ENCODE measurements at places on chromosomes 11 and 22.

DNA sequence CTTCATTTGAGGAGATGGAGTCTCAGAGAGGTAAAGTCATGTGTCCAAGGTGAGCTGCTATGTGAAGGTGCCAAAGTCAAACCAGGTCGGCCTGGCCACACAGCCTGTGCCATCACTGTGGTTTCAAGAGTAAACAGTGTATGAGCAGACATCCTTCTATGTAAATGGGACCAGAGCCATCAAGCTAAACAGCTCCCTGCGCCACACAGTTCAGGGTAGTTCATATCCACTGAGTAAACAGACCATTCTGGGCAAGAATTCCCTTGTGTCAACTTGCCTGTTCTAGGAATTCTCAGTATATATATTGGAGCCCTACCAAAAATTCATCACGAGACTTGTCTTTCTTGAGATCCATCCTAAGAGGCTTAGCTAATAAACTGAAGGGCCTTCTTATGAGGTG is 77.5 kb downstream of the AMOTL1 start:
- DNase-seq: no peak

GRCh38 chr11:15616130-15617105 is 501.7 kb downstream of the INSC start:
- no peak for DNase-seq

GRCh38 chr11:104060820-104061219 is 24.4 kb downstream of the DDI1 start:
- DNase-seq: no peak

- DNase-seq: no peak
Measured at GRCh38 chr11:86644291-86644690, 28.1 kb downstream of the ME3 start.

DNA sequence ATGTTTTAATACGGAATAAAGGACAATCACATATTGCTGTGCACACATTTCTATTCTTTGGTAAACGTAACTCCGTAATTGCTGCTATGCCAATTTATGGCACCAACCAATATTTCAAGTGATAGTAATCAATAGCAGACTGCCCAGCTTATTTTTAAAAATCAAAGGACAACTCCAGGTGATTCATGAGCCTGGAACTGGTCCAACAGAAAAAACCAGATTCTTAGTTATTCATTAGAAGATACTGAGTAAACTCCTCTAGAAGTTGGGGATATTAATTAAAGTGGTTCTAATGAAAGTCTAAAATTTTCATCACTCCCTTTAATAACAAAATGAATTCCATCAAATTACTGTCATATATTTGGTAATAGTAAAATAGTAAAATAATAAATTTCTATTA is 9.4 kb upstream of the OR52H1 start:
- DNase-seq: no peak

- DNase-seq: no peak
Measured at GRCh38 chr11:69007975-69008381, 5.1 kb downstream of the MRGPRF start.

- DNase-seq: no peak
Measured at GRCh38 chr11:41309111-41309522, 150.3 kb downstream of the LRRC4C start.

GRCh38 chr11:134479206-134480135 is 67.4 kb upstream of the B3GAT1 start:
- DNase-seq: no peak

DNA sequence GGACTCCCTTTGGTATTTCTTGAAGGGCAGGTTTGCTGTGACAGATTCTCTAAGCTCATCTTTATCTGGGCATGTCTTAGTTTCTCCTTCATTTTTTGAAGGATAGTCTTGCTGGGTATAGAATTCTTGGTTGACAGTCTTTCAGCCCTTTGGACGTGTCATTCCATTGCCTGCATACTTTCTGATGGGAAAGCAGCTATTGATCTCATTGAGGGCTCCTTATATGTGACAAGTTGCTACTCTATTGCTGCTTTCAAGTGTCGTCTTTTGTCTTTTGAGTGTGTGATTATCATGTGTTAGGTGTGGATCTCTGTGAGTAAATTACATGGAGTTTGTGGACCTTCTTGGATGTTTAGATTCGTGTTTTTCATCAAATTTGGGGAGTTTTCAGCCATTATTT is 21.9 kb downstream of the IGHMBP2 start:
- DNase-seq: no peak

DNA sequence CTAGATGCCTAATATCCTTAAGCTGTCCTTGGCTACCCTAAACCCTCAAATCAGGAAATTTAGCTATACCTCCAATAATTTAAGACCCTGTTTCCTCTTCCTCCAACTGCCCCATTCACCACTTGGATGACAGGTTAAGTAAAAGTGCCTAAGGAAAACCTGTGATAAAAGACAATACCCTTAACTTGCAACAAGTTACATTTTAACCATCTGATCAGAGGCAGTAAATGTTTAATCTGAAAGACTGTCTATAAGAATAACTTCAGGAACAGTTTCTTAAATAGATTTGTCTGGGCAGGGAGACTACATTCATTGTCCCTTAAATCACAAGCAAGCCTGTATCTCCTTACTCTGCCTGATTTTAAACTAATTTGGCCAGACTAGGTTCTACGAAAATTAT is 129.1 kb downstream of the APOL5 start:
- DNase-seq: no peak

DNA sequence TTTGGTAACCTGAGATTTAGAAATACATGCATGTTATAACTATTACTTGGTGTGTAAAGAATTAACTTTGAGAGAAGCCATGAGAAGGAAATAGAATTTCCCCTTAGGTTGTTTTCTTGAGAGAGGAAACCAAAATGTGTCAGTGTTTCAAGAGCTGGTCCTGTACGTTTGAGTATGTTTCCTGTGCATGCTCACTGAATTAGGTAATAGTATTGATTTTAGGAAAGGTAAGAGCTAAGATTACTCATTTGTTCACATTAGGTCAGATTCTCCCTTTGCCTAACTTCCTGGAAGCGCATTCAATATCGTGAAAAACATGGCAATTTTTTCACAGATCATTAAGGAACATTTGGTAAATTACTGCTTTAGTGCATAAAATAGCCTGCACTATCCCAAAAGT is 49.3 kb upstream of the RDX start:
- DNase-seq: no peak

DNA sequence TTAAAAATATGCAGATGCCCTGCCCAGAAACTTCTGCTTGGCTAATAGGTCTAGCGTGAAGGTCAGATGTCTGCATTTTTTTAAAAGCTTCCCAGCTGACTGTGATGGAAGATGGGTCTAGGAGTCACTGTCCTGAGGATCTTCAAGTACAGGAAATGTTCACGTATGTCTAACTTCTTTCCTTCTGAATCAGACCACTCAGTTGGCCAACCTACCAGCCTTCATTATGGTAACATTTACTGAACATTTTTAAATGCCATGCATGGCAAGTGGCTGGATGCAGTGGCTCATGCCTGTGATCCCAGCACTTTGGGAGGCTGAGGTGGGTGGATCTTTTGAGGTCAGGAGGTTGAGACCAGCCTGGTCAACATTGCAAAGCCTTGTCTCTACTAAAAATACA is 1.1 kb upstream of the PRG2 start:
- DNase-seq: no peak

DNA sequence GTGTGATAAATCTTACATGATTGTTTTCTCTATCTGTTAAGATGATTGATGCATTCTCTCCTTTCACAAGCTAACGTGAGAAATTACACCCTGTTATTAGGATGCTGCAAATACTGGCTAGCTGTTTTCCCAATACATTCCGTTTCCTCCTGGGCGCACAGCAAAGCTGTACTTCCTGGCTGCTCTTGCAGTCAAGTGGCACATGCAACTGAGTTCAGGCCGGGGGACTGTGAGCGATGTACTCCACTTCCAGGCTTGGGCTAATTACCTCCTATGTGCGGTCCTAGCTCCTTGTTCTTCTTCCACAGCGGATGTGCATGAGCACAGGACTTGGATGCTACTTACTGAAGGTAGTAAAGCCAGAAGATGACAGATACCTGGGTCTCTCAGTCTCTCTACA is 234.9 kb upstream of the SESN3 start:
- DNase-seq: no peak

- DNase-seq: no peak
Measured at GRCh38 chr11:30876663-30877396, 290.7 kb upstream of the MPPED2 start.

GRCh38 chr22:19121631-19122142 is 525 bp downstream of the DGCR2 start:
- DNase-seq: peak; percentile 23

GRCh38 chr22:28904211-28904896 is 21.0 kb downstream of the ZNRF3 start:
- no peak for DNase-seq

GRCh38 chr11:31702966-31703365 is 108.2 kb downstream of the PAX6 start:
- peak; percentile 14 for DNase-seq
